Right ventricle myocardium inferior (tissue), 1 donor: ENCODE measurements at places on chromosomes 11 and 22. TPM values are rescaled to one million over a fixed set of nuclear protein-coding genes. Genes with fewer than 3 reads are reported as not detected.

The TCN1 gene
- not detected for total RNA-seq

GRCh38 chr22:17549655-17550054 lies 13.6 kb upstream of the SLC25A18 start:
- no peak for DNase-seq

DNA sequence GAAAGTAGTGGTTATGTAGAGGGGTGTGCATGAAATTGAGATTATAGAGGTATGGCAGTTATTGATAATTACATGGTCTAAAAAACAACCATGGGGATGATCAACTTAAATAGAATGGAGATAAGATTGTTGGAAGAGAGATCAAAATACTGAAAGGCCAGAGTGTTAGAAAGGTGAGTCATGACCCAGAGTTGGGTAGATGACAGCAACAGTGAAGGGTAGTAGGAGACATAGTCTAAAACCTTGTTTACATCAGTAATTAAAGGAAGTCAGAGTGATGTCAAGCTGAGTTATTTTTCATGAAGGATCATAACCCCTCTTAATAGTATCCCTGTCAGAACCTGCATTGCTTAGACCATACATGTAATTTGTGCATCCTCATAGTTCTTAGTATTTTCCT lies 110.9 kb downstream of the ELP4 start:
- DNase-seq, result no peak

DNA sequence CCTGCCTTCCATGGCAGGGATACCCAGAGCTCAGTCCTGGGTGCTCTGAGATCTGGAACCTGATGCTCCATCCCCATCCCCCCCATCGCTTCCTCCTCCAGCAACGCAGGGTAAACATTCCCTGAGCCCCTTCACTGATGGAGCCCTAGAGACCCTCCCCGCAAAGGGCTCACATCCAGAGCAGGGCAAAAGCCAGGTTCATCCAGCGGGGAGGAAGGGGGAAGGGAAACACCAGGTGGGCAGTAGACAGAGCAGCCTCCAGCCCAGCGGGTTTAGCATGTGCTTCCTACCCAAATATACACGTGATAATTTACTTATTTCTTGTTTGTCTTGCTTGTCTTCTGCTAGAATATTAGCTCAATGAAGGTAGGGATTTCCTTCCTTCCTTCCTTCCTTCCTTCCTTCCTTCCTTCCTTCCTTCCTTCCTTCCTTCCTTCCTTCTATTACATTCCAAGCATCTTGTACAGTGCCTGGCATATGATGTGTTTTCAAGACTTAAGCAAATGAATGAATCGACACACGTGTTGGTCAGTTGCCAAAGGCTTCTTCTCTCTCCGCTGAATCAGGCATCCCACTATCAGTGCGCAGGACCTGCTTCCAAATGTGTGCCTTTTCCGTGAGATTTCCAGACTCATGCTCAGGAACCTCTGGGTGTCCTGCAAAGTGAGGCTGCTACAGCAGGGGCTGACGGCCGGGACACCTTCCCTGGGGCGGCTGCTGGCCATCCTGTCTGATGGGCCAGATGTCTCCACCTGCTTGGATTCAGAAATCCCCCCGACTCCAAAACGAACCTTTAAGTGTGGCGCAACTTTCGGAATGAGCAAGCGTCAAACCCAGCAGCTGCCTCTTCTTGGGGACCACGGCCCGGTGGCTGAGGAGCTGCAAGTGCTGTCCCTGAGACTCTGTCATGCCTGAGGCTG lies 955.1 kb downstream of the BRD1 start:
- no peak for DNase-seq

GRCh38 chr11:12560861-12561260 lies 113.4 kb upstream of the TEAD1 start:
- no peak for DNase-seq

GRCh38 chr11:86816251-86816726 lies 15.9 kb downstream of the PRSS23 start:
- no peak for DNase-seq

DNA sequence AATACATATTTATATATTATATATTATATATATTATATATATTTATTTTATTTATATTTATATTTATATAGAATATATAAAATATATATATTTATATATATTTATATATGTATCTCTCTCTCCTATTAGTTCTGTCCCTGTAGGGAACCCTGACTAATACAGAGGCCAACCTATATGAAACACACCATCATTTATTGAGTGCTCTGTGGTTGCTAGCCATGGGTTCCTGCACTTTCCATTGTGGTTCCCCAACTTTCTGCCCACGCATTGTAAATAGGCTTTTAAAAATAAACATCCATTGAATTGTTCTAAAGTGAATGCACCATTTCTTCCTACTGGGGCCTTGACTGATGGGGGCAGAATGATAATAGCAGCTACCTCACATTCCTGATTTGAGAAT lies 93.8 kb upstream of the SESN3 start:
- no peak for DNase-seq

DNA sequence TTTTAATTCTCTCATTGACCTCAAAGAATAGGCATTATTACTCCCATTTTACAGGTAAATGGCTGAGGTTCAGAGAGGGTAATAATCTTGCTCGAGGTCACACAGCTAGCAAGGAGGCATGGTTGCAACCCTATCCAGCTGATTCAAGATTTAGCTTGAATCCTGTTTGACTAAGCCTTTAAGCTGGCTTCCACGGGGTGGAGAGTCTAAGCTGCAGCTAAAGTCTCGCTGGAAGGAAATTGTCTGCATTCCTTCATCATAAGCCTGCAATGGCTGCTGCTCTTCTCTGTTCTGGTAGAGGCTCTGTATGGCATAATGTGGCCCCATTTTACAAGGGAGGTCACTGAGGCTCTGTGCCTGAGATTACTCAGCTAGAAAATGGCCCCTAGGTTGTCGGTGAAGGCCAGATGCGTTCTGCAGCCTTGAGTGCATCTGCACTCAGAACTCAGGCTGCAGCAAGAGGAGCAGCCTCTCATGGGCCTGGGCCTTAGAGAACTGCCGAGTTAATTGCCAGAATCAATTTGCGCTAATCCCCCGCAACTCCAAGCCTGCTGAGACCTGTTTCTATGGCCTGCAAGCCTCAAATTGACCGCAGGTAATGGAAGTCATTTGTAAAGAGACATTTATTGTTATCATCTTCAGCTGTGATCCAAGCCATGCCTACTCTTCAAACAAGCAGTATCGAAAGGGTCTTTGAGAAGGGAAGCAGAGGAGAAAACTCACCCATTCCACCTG lies 44.1 kb upstream of the SEZ6L start:
- DNase-seq, result no peak

GRCh38 chr11:128555606-128556005 lies 31.8 kb downstream of the ETS1 start:
- DNase-seq, result no peak

- no peak for DNase-seq
Observed at GRCh38 chr11:29272019-29272654, 744.7 kb downstream of the KCNA4 start.

DNA sequence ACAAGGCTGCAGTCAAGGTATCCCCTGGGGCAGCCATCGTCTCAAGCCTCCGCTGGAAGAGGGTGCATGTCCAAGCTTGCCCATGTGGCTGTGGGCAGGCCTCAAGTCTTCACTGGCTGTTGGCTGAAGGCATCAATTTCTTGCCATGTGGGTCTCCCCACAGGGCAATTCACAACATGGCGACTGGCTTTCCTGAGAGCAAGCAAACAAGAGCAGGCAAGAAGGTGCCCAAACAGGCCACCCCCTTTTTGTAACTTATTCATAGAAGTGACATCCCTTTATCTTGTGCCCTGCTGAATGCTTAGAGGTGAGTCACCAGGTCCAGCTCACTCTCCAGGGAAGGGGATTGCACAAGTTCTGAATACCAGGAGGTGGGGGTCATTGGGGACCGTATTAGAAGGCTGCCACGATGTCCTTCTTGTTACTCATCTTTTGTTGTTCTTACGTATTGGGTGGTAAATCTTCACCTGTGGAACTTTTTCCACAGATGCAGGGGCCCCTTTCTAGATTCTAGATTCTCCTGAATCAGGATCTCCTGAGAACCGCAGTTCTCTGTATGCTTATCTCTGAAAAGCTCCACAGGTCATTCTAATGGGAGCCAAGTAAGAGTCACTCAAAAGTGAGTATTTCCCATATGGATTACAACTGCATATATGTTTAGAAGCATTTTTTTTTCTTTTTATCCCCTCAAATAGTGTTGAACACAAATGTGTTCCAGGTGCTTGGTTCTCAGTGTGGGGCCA lies 44.2 kb upstream of the MICAL2 start:
- DNase-seq, result no peak
